ENCODE measurements at places on chromosomes 12 and 14.

- peak; percentile 32 for DNase-seq
These were observed 599.9 kb upstream of the MDGA2 start for GRCh38 chr14:48275301-48275700.

DNA sequence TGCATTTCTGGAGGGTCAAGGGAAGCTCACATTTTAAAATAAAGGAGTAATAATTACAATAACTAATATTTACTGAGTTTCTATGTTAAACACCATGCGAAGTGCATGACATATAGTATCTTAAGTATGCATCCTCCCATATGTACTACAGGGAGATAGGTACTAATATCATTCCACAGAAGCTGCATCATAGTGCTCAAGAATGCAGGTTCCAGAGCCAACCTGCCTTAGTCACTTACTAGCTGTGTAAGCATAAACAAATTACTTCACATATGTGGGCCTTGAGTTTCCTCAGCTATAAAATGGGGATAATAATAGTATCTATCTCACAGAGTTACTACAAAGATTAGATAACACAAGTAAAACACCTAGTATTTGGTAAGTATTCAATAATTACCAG is 18.3 kb downstream of the ARMH4 start:
- no peak for DNase-seq

GRCh38 chr14:91173221-91173670 is 59.4 kb downstream of the DGLUCY start:
- peak; percentile 54 for DNase-seq

- no peak for DNase-seq
These were observed 26.8 kb downstream of the KLRK1 start for GRCh38 chr12:10362828-10363657.

DNA sequence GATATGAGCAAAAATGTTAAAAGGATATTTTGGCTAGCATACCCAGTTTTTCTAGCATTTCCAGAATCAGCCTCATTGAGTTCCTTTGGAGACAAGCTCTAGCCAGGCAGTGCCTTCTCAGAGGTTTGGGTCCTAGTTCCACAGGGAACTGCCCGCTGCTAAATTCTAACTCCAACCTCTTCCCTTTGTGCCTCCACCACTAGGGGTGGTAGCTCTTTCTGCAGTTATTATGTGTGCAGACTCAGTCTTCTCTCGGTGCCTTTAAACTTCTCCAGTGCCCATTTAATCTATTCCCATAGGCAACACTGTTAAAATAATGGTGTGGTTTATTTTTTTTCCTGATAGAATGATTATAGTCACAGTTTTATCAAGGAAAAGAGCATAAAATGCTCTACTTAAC is 21.5 kb upstream of the SLC25A3 start:
- DNase-seq, result no peak
